ENCODE measurements at places on chromosomes 16 and 17.

DNA sequence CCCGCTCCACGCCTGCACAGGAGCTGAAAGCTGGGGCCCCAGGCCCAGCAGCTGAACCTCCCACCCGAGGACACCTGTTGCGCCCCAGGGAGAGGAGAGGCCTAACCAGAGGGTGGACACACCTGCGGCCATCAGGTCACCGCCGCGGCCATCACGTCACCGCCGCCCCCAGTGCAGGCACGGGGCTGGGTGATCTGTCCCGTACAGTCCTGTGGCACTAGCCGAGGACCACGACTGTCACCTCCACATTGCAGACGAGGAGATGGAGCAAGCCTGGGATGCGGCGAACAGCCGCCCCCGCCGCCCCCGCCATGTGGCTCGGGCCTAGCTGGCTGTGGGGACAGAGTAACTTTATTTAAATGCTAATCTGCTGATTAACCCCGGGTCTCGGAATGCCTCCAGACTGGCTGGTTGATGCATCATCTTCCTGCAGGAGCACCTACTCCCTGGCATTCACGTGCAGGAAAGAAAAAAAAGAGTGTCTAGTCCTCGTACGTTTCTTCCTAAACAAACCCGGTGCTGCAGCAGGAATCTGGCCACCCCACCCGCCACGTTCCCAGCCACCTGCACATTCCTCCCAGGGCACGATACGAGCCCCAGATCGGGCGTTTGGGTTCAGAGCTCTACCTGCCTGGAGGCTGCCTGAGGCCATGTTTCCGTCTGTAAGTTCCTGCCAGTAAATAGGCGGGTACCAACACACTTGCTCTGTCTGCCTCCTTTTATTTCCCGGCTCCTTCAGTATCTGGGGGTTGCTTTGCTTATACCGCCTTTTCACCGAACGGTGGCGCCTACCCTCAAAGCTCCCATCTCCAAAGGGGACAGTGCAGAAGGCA lies 29.9 kb downstream of the PIEZO1 start:
- DNase-seq = no peak

GRCh38 chr17:10398352-10398751 lies 23.4 kb downstream of the MYH8 start:
- DNase-seq = no peak

GRCh38 chr16:19967963-19968362 lies 83.3 kb upstream of the GPRC5B start:
- DNase-seq = no peak

DNA sequence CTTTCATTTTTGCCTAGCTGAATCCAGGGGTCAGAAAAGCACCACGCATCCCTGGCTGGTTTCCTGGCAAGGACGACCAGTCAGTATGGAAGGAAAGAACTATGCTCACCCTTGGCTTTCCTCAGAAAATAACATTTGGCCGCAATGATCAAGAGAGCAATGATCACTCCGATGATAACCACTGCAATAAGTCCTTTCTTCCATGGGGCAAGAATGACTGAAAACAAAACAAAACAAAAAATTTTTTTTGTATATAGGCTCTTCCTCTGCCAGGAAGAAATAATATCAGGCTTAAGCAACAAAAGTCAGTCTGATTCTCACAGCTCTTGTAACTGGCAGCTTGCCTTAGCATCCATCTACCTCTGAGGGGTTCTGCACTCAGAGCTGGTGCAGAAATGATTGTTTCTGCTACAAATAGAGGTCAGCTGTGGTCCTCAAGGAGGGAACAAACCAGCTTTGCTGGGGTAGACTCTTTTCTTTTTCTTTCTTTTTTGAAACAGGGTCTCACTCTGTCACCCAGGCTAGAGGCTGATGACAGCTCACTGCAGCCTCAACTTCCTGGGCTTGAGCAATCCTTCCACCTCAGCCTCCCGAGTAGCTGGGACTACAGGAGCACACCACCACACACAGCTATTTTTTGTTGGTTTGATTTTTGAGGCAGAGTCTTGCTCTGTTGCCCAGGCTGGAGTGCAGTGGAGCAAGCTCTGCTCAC lies 35.7 kb downstream of the PECAM1 start:
- no peak for DNase-seq

GRCh38 chr16:7303052-7303610 lies 29.5 kb upstream of the RBFOX1 start:
- DNase-seq = no peak

GRCh38 chr16:52993179-52993578 lies 59.5 kb downstream of the CHD9NB start:
- no peak for DNase-seq

DNA sequence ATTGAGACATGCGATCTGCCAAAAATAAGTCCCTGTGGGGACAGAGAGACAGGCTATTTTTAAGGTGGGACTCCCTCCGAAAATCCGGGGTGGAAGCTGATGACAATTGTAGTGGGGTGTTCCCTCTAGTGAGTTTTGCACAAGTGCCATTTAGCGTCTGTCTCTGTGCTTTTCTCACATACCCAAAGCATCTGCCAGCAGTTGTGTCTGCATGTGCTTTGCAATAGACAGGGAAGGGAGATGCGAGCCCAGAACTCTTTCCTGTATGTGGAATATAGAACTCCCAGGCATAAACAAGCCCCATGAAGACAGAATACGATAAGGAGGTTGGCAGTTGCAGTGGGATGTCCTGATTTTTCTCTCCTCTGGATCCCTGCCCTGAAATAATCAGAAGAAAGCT lies 282.7 kb upstream of the XYLT1 start:
- no peak for DNase-seq

All from NCI-H1694 (cell line).